ENCODE measurements at places on chromosomes 11 and 22.

DNA sequence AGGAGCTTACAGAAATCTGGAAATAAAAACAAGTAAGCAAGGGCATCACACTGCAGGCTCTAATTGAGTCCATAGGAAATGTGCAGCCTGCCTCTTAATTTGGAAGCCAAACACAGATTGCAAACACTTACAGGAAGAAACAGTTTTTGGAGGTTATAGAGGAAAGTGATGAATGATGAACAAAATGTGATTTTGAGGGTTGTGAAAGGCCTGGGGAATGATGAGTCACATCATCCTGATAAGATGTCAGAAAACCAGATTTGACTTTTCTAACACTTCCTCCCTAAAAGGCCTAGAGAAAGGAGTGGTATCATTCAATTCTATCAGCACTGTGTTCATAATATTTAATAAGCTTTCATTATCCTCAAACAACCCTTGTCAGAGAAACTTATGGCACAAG, 96.6 kb upstream of the POU2AF2 start:
- DNase-seq = no peak

GRCh38 chr11:65500387-65501185, 1.7 kb downstream of the MALAT1 start:
- DNase-seq = no peak

DNA sequence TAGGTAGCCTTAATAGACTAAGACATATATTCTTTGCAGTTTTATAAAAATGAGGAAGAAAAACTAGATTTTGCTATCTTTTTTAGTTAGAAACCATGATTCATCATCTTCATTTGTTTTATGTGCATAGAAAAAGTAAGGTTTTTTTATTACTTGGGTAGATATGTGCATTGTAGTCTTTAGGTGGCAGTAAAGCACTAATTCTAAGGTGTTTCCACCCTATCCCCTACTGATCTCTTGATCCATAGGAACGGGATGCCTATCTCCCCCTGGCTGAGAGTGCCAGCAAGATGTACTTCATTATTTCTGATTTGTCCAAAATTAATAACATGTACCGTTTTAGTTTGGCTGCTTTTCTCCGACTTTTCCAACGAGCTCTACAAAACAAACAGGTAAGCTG, 148.1 kb downstream of the DYNC2H1 start:
- DNase-seq = no peak

DNA sequence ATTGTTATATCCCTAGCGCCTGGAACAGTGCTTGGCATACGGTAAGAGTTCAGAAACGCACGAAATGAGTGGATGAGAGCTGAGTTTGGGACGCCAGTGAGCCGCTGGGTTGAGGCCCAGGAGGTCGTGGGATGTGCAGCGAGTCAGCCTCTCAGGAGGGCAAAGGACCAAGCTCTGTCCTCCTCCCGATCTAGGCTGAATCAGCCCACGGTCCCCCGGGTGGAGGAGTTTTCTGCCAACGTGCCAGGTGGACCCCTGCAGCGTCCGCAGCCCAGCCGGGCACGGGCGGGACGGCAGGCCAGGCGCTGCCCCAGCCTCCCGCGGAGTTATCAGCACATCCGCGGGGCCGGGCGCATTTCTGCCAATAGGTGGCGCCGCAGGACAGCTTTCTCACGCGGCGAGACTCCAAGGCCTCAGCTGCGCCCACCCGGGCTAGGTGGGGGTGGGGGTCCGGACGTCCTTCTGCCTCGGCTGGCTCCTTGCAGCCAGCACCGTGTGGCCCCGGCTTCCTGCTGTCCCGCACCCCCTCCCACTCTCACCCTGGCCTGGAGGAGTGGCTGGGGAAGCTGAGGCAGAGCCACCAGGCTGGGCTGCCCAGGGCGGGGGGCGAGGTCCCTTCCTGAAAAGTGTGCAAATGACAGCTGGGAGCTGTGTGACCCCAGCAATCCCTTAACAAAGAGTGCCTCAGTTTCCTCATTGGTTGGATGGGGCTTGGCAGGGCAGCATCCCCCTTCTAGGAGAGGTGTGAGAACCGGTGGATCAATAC, 2.2 kb upstream of the RPS19BP1 start:
- no peak for DNase-seq

GRCh38 chr11:13962562-13963168, at the start of gene SPON1:
SPON1 (plus strand) TSS chr11:13962723; CDS start chr11:13962905, 182 bp downstream.
- no peak for DNase-seq

DNA sequence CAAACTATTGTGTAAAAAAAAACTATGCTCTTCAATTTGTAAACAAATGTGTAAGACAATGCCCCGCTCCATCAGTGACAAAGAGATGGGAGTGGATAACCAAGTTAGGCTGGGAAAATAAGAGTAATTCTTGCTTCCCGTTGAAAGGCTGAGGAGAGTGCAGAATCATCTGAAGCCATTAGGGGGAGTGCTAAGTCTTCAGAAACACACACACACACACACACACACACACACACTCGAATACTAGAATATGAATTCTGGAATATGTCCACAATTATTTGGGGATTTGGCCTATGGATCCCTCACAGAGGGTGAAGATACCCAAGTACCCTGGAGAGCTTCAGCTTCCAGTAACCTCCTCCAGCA, 27.8 kb upstream of the ROBO3 start:
- DNase-seq = peak; percentile 64

DNA sequence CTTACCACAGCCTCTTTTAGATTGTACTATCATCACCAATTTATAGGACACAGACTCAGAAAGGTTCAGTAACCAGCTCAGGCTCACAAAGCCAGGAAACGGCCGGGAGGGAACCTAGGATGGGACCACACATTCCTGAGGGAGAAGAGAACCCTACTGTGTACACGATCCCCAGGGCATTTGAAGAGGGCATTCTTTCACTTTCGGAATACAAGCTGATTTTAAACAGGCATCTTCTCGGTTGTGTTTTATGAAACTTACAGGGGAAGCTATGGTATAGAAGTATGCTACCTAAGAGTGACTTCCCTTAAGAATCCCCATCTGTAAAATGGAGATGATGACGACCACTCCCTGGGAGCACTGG, 19.0 kb downstream of the SMCO4 start:
- no peak for DNase-seq

DNA sequence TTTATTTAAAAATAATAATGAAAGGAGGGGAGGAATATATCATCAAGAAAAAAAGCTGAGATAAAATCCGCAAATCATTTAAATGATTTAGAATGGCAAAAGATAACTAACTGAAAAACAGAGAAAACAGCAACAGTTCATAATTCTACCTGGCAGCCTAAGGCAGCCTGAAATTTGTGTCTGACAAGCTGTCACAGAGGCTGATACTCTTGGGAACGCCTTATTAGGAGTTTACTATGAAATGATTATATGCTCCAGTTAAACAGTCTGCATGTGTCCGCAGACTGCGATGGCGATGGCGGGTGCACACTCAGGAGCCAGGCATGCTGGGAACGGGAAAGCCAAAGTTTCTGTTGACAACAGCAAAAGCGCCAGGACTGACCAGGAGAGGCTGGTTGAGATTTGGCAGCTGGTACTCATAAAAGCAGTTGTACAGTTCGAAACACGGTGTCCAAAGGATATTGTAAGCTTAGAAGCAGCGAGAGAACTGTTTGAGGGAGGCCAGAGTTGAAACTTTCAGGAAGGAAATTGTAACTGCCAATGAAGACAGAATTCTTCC, 172.9 kb upstream of the MPPED2 start:
- no peak for DNase-seq

Measured in epithelial cell of prostate (primary cell).